ENCODE measurements at places on chromosomes 2 and 18.
A peak's percentile ranks its signal among the peaks of the same experiment; 100 is the strongest.

DNA sequence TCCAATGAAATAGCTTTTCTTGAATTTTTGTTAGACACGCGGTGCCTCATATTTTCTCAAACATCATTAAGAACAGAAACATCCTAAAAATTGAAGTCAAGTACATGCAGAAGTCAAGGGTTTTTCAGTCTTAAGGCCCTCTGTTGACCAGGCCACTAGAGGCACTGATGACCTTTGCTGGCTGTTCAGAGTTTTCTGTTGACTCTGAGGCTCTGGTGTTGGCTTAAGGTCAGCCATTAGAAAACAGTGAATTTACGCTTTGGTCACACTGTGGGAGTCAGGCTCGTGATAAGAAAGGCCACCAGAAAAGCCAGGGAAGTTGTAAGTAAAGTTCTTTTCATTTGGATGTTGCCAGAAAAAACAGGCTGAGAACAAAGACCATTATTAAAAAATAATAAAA lies 5.8 kb upstream of the UPP2 start:
- DNase-seq: no peak

- no peak for DNase-seq
Observed at GRCh38 chr2:30866974-30867373, 59.7 kb upstream of the CAPN13 start.

DNA sequence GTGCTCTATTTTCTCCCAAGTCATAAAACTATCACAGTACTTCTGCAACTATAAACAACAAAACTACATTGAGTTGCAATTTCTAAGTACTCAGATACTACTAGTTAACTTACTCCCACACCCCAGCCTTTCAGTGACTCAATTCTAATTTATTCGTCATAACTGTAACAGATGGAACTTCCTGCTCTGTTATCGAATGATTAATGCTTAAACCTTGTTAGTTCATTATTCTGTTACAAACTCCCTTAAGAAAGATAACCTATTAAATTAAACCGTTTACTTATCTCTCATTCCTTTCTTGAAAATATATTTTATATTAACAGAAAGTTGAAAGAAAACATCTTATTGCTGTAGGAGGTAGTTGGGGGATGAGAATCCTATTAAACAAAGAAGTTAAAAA lies 17.0 kb downstream of the TNFAIP6 start:
- no peak for DNase-seq

GRCh38 chr2:18500333-18500732 lies 60.1 kb downstream of the RDH14 start:
- DNase-seq: no peak

DNA sequence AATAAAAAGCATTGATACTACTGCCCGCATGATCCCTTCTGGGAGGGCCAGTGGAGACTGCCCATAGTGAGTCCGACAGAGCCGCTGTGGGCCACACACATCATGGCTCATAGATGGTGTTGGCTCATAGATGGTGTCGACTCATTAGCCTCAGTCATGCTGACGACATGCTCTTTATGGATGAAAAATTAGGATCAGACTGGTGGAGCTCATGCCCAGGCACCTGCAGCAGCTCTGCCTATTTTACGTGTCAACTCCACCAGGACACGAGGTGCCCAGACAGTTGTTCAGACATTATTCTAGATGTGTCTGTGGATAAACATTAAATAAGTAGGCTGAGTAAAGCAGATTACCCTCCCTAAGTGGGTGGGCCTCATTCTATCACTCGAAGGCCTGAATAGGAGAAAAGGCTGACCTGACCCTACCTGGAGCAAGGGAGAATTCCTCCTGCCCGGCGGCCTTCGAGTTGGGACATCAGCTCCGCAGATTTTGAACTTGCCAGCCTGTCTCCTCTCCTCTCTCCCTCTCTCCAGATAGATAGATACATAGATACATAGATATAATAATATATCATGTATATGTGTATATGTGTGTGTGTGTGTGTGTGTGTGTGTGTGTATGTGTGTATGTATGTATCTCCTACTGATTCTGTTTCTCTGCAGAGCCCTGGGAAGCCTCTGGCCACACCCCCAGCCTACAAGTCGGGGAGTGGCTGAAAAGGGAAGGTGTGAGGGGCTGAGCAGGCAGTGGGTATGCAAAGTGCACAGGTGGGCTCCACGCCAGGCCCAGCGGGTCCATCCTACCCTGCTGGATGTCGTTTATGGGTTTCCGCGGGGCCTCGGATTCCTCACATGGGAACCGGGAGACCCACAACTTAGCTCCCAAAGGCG lies 13.6 kb upstream of the TEX51 start:
- DNase-seq: no peak

DNA sequence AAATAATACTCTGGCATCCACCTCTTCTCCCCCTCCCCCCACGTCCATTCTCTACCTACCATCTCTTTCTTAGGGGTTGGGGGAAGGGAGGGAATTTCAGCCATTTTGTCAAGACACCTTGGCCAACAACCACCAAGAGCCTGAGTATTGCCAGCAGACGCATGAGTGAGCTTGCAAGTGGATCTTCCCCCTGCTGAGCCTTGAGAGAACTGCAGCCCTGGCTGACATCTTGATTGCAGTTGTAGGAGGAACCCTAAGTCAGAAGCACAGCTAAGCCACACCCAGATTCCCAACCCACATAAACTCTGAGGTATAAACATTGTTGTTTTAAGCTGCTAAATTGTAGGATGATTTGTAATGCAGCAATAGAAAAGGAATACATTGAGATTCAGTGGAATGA lies 165.6 kb downstream of the TMEFF2 start:
- no peak for DNase-seq

GRCh38 chr18:21112140-21112473 lies 494 bp upstream of the ROCK1 start:
- peak; percentile 14 for DNase-seq

GRCh38 chr2:129747500-129748125 lies 231.9 kb upstream of the RAB6C start:
- DNase-seq: no peak

- DNase-seq: no peak
Observed at GRCh38 chr2:187362151-187362550, 85.9 kb downstream of the CALCRL start.

- no peak for DNase-seq
Observed at GRCh38 chr2:44836174-44836573, 105.3 kb upstream of the SIX3 start.

DNA sequence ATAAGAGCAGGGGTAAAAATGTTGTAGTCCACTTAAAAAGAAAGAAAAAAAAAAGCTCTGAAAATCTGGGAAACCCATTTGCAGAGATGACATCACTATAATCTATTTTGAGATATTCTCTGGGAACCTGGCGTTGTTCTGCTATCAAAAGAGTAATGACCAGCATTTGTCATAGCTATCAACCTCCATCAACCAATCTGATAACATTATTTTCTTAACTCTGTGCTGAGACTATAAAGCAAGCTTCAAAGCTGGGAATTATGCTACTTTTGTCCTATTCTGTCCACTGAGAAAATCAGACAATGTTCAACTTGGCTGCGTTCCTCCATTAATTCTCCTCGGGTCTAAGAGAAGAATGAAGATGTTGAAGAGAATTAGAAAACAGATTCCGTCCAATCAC lies 107.5 kb downstream of the STK39 start:
- no peak for DNase-seq

DNA sequence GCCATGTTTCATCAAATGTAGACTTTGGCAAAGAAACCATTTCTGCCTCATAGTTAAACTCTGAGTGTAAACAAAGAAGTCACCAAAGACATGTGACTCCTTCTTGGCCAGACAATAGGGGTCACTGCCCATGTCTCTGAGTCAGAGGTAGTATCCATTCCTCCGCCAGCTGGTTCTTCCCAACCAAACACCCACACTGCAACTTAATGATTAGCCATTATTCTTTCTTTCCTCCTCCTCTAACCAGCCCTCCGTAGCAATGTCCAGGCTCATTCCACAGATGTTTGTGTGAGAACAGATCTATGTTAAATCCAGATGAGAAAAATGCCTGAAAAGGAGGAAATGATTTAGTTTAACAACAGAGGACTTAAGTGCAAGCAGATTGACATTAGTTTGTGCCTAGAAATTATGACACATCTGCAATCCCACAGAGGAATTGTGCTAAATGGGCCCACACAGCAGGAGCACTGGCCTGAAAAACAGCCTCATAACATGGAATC lies 127.9 kb upstream of the SH3BP4 start:
- no peak for DNase-seq

DNA sequence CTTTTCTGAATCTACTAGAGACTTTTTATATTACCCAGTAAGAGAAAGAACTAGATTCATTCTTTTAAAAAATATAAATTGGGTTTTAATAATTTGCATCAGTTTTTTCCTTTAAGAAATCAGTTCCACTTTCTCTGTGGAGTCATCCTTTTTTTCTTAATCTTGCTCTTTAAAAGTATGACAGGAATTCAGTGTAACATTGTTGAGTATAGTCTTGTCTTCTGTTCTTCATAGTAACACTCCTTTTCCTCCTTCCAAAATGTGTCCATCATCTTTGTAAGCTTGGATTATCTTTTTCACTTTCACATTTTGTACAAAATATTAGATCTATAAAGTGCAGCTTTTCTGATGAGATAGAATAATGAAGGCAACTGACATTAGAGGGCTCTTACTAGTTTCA lies 135.4 kb downstream of the HAUS1 start:
- DNase-seq: no peak

GRCh38 chr2:49948744-49949143 lies 794.4 kb upstream of the FSHR start:
- no peak for DNase-seq

DNA sequence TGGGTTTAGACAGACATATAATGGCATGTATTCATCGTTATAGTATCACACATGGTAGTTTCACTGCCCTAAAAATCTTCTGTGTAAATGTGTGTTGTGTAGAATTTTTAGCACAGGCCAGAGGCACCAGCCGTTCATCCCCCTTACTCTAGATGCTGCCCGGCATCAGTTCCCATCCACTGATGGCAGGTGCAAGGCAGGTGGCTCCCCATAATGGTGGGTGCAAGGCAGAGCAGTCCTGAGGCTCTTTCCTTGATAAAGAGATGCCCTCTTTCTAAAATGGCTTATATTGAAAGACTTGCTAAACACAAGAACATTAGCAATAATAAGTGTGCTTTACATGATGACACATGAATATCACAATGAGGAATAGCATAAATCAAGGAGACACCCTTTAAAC lies 508.5 kb downstream of the EPHA4 start:
- DNase-seq: no peak

DNA sequence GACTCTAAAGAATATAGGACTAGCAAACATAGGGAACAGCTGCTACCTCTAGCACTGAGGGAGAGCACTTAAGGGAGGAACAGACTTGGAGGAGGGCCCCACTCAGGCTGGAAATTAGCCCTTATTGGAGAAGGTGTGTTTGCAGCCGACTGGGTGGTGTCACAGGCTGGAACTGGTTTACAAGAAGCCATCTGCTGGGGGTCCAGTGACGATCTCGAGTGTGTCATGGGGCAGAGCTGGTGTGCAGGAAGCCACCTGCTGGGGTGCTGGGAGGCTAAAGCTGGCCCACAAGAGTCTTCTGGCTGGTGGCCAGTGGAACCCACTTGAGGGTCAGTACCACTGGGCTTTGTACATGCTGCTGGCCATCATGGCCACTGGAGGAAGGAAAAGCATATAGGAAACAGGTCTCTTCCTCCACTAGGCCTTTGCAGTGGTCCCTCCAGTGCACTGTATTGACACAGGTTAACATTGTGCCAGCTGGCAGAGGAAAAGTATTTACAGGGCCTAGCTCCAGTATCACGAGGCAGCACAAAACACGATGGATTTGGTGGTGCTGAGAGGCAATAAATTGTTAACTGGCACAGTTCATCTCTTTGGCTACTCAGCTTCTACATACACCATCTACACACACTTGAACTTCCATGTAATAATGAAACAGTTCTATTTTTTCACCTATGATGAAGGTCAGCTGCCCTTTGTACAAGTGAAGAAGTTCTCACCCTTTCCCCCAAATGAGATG lies 43.6 kb downstream of the MAP3K20 start:
- DNase-seq: no peak

DNA sequence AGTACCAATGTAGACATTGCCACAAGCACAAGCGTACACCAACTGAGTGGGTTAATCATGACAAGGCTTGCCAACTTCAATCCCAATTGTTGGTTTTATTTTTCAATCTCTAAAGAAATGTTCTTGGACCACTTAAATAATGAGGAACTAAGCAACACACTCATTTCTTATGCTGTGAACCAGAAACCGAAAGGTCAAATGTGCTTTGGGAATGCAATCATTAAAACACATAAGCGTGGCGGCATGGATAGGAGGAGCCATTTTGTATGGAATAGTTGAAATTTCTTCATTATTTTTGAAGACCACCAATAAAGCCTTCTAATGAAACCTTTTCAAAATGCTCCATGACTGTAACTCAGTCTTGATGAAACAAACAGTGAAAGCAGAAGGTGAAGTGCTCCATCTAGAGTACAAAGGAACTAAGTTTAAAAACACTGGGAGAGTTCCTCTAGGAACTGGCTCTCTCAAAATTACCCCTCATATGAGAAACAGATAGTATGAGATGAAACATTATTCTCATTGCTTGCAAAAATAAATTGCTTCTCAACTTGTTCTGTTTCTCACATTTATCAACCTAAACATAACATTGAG lies 113.2 kb upstream of the CHST9 start:
- DNase-seq: no peak

Data from NCI-H187 treated with DMSO at 0.1 percent for 48 hours (cell line).